ENCODE measurements at places on chromosomes 13 and 19.

GRCh38 chr13:85828094-85828684 is 29.0 kb upstream of the SLITRK6 start:
- no peak for DNase-seq

DNA sequence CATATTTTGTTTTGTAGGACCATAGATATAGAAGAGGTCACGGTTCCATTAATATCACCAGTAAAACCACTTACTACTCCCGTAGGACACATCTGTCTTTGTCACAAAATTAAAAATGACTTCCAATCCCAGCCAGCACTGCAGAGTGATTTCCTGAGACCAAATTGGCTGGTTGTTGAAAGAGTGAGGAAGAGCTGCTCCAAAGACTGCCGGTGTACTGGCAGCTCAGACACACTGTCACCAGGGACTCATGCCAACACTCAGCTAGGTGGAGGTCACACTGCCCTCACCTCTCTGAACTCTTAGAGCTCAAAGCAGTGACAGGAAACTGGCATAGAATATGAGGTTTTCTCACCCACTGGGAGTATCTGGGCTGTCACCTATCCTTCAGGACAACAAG is 52.1 kb downstream of the FLT1 start:
- no peak for DNase-seq

- no peak for DNase-seq
These were observed 1193.7 kb downstream of the EFNB2 start for GRCh38 chr13:105341758-105342157.

DNA sequence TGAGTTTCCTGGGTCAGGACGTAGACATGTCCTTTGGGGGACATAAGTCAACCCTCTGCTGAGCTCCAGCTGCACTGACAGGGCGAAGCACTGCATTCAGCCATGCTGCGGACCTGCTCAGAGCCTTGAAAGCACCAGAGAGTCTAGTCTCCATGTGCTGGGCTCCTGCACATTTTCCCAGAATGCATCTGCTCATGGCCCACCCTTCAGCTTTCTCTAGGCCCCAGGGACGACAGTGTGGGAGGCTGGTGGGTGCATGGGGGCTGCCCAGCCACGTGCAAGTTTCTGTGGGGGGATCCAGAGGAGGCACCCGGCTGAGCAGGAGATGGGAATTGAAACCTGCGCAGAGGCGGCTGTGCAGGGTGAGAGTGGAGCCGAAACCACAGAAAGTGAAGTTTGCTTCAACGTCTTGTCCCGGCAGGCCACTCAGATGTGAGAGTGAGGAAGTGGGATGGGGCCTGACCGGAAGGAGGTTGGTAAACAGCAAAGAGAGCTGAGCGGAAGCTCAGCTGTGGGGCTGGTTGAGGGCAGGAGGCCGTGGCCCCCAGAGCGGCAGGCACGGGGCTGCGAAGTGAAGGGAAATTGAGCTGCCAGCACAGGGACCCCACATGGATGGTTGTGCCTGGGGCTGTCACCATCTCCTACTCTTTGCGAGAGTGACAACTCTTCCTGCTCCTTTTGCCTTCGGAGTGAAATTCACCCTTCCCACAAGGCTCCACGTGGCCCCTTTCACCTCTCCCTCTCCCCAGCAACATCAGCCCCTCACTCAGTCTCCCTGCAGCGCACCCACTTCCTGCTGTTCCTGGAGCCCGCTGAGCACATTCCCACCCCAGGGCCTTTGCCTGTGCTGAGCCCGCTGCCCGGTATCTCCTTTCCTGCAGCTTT is 11.8 kb downstream of the PGLS start:
- peak; percentile 95 for DNase-seq

GRCh38 chr19:18173572-18174288 is at the start of gene IFI30:
Gene IFI30 (plus strand): TSS chr19:18173813. CDS start chr19:18173842, 29 bp downstream.
- peak; percentile 92 for DNase-seq

DNA sequence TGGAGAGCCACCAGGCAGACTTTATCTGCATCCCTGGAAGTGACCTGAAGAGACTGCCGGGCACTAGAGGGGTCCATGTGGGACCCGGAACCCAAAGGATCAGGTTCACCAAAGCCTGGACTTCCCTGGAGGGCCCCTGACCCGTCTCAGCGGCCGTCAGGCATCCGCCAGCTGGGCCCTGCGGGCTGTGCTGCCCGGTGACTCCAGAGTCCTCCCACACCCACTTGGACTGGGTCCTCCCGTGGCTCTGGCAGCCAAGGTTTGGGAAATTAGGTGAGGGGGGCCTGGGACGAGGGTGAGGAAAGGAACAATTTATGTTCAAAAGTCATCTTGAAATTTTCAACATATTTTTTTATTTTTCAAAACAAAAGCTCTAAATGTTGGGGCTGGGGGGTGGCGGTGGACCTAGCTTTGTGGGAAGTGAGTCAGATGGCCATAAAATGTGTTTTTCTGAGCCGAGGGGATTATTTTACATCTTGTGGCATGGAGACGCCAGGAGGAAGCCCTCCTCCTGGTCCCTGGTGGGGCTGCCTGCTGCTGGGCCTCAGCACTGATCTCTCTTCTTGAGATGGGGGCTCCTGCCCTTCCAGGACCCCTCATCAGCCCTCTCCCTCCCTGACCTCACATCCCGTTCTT is 20.2 kb downstream of the CEBPA start:
- DNase-seq, result no peak

DNA sequence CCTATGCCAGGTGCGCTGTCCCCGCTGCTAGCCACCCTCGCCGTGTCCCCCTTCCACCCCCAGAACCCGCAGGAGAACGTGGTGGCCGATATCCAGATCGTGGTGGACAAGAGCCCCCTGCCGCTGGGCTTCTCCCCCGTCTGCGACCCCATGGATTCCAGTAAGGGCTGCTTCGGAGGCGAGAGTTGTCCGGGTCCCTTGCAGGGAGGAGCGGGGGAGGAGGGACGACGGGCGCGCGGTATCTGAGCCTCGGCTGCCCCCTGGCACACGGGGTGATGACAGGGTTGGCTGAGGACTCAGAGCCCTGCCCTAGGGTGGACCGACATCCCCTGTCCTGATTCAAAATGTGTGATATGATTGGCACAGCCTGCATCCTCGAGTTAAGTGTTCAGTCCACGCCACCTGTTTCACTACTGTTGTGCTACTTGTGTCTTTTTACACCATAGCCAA is 653 bp downstream of the MVB12A start:
- DNase-seq, result no peak

DNA sequence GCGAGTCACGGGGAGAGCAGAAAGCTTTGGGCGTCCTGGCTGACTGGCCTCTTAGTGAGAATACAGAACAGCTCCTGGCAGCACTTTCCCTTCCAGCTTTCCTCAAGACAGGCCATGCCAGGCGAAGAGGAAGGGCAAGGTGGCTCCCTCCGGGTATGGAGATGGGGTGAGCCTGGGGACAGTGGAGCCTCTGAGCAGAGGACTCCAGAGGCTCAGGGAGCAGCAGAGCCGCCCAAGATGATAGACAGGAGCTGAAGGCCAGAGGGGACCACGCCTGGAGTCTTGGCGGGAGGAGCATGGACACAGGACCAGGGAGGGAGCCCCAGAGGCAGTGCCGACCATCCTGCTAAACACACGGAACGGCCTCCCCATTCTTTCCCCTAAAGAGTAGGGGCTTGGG is 229.1 kb downstream of the TM9SF2 start:
- no peak for DNase-seq

DNA sequence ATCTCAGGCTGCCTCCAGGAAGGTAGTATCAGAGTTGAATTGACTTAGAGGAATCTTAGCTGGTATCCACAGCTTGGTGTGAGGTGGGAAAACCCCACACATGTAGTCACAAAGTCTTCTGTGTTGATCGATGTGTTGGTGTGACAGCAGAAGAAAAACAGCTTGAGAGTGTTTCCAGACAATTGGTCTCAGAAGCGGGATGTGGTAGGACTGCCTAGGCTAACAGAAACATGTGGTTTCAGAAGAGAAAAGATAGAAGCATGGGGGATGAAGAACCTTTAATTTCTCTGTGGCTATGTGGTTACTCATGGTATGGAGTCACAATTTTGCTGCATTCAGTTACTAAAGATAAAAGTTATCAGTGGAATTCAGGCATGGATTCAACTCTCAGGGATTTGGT is 134.7 kb upstream of the SLITRK5 start:
- no peak for DNase-seq

- DNase-seq, result no peak
These were observed 2.2 kb downstream of the CCDC122 start for GRCh38 chr13:43877326-43877725.

DNA sequence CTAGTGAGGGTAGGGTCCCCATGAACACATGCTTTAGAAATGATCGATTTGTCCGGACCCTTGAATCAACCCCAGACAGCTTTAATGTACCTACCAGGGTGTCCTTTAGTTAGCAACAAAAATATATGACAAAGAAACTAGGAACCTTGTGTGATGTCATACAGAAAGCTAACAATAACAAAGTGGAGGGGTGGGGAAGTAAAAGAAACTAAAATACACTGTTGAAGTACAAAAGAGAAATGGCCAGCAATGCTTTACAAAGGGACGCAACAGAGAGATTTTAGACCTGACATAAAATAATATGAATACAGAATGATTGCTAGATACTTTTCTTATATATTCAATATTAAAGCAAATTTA is 40.0 kb downstream of the DZIP1 start:
- DNase-seq, result no peak

GRCh38 chr13:37192956-37193355 is 87.5 kb upstream of the CSNK1A1L start:
- DNase-seq, result no peak

- DNase-seq, result no peak
These were observed 260.8 kb downstream of the EFNB2 start for GRCh38 chr13:106274551-106275203.

- no peak for DNase-seq
These were observed at the start of gene USHBP1 for GRCh38 chr19:17264641-17264979. Gene USHBP1 (minus strand): TSS chr19:17264745. CDS start chr19:17264299, 446 bp downstream.

DNA sequence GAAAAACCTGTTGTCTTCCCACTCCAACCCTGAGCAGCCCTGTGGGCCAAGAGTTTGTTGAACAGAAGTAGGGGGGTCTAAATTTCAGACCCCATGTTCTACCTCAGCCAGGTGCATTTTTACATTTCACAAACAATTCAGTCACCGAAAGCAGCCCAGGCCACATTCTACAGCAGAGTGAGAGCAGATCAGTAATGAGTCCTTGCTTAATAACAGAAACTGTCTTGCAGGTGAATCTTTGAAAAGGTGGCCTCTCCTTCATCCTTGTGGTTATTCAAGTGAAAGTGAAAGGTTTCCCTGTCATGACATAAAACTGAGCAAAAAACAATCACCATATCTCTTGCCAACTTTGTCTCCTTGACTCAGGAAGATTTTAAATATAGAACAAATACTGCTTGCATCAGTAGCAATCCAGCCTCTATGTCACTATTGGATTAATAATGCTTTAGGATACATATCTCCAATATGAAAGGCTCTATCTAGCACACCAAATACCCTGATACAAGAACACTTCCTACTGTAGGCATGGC is 670.2 kb downstream of the DIAPH3 start:
- no peak for DNase-seq

- no peak for DNase-seq
These were observed 250.9 kb downstream of the LIG4 start for GRCh38 chr13:107964395-107964794.

- DNase-seq, result no peak
These were observed 10.6 kb downstream of the PTBP1 start for GRCh38 chr19:807627-808422.

DNA sequence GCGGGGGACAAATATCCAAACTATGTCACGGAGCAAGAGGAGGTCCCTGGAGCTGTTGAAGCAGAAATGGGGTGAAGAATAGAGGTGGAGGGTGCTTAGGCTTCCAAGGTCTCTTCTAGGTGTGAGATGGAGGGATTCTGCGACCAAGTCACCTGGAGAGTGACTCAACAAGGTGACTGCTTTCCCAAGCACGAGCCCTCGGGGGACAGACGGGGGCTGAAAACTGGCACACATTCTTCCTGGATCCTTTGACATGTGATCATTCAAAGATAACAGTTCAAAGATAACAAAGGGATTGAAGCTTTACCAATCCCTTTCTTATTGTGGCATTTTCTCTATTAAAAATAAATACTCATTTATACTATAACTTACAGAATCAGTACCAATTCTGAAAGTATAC is 2.2 kb upstream of the TEX101 start:
- no peak for DNase-seq

GRCh38 chr13:114123876-114124275 is 8.5 kb downstream of the RASA3 start:
- DNase-seq, result no peak

DNA sequence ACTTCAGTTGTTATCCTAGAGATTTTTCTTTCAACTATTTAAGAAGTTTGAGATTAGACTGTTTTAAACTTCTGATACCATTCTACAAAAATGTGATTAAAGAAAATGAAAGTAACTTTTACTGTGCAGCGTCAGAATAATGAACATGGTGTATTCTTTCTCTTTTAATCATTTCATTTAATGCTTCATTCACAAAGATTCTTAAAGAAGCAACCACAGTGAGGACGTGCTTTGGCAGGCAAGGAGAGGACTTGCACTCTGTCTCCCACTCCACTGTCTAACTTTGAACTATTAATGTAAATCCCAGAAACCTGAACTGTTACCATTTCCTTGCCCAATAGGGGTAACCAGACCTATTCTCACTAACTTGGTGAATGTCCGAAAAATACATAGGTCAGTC is 137.0 kb downstream of the KCNRG start:
- no peak for DNase-seq

DNA sequence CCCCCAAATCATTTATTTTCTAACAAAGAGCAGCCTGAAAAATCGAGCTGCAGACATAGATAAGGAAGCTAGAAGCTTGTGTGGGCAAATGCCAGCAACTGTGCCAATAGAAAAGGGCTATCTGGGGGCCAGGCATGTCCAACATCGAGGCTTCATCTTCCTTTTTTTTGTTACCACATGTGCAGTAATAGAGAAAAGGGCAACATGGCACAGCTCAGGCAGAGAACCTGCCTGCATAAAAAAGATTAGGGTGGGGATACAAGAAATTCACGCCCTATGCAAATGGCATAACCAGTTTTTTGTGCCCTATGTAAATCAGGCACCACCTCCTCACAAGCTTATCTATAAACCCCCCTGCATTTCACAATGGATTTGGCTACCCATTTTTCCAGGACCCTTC is 60.4 kb upstream of the ABCC4 start:
- DNase-seq, result no peak

DNA sequence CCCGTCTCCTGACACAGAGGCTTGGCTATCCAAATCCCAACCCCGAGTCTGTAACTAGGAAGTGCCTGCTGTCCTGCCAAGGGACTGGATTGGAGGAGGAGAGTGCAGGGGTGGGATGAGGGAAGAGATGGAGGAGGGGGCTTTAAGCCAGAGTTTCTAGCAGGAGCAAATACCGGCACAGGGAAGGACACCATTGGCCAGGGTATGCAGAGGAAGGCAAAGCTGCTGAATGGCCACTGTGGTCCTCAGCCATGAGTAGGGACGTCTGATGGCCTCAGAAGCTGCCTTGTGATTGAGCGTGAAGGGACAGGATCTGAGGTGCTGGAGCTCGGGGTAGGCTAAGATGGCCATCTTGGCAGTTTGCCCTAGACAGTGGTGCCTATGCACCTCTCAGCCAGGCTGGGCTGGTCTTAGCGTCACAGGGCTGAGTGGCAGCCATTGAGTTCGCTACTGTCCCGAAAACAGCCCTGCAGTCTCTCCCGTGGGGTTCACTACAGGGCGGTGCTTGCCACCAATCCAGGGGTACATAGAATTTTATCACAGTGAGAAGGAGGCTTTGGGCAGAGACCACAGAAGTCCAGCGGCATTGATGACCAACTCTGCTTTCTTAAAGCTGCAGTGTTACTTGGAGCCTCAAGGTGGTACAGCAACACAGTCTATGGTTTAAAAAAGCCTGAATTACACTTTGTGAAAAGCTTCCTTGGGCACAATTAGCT is 61.8 kb downstream of the AKAP11 start:
- DNase-seq, result no peak

- DNase-seq, result no peak
These were observed 124.4 kb downstream of the SIPA1L3 start for GRCh38 chr19:38031423-38031770.
